ENCODE measurements at places on chromosomes 7 and 10. TPM values are rescaled to one million over a fixed set of nuclear protein-coding genes. Genes with fewer than 3 reads are reported as not detected.

The TMEM229A gene
- total RNA-seq = not detected

The ASB10 gene
- not detected for total RNA-seq

The GPRIN2 gene
- total RNA-seq = not detected

The NME8 gene
- not detected for total RNA-seq

The HECW1 gene
- 1.1 TPM for total RNA-seq

The INSYN2A gene
- total RNA-seq = 0.18 TPM

The UCN3 gene
- total RNA-seq = not detected

The PAX4 gene
- not detected for total RNA-seq

The NPC1L1 gene
- total RNA-seq = not detected

The PPP1R3C gene
- 61.7 TPM for total RNA-seq

The HABP2 gene
- total RNA-seq = not detected

The ALDH18A1 gene
- total RNA-seq = 232 TPM

The DDIT4 gene
- total RNA-seq = 108 TPM

The NYAP1 gene
- 0.28 TPM for total RNA-seq

The ARHGEF35 gene
- not detected for total RNA-seq

The MET gene
- total RNA-seq = 68.0 TPM

The VPS37D gene
- total RNA-seq = 2.3 TPM

The SFTPA1 gene
- not detected for total RNA-seq

All from IMR-90 (cell line).